ENCODE measurements at places on chromosomes 1 and 21. TPM values are rescaled to one million over a fixed set of nuclear protein-coding genes. Genes with fewer than 3 reads are reported as not detected.

DNA sequence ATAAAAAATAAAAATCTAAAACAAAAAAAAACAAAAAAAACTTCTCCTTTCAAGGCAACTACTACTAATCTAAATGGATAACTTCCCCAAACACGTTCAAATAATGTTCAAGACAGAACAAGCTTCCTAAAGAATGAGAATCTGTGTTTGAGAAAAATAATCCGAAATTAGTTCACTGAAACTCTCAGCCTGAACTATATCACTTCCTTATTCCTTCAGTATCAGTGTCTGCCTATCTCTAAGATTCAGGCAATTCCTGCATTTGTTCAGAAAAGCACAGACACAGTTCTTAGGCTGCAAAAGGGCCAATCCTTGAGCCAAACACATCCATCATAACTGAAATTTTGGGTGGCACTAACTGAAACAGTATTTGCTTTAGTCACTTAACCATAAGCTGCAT, 22.4 kb downstream of the DSTYK start:
- H3K4me1 ChIP-seq, result peaks cover 15% of the 10 kb centered on the region
- H3K27me3 ChIP-seq, result no peaks in the 10 kb centered on the region
- peaks cover 6% of the 10 kb centered on the region for H3K36me3 ChIP-seq

DNA sequence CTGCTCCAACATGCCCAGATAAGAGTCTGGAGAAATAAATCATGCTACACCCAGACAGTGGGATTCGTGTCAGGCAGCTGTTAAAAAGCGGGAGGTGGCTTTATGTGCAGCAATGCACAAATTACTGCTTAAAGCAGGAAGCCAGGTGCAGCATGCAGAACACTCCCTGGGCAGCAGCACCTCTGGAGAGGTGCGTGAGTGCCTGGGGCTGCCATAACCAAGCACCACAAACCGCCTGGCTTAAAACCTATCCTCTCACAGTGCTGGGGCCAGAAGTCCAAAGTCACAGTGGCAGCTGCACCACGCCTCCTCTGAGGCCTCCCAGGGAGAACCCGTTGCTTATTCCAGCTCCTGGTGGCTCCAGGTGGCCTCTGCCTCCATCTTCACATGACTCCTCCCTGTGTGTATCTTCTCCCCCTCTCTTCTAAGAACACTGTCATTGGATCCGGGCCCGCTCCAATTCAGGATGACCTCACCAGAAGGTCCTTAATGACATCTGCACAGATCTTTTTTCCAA, 115.6 kb downstream of the SIK1 start:
- no peaks in the 10 kb centered on the region for H3K36me3 ChIP-seq
- H3K4me1 ChIP-seq, result peaks cover 48% of the 10 kb centered on the region
- DNase-seq, result no peak
- H3K27me3 ChIP-seq, result no peaks in the 10 kb centered on the region
- H3K4me3 ChIP-seq, result no peak overlapping the region

The CEP85 gene
- 18.2 TPM for total RNA-seq

The APH1A gene
- 99.5 TPM for total RNA-seq

Measured in chondrocyte (in vitro differentiated cells).